ENCODE measurements at places on chromosomes 4 and X.

- peak; percentile 44 for DNase-seq
Measured at GRCh38 chrX:70030301-70030767, 19.4 kb downstream of the AWAT2 start.

- no peak for DNase-seq
Measured at GRCh38 chr4:56668267-56668666, 12.8 kb downstream of the HOPX start.

- no peak for DNase-seq
Measured at GRCh38 chrX:117610806-117611205, 505.8 kb downstream of the KLHL13 start.

GRCh38 chr4:97104666-97105065 lies 1038.6 kb downstream of the STPG2 start:
- no peak for DNase-seq

- DNase-seq: no peak
Measured at GRCh38 chrX:79375340-79375739, 8.2 kb upstream of the ITM2A start.

GRCh38 chr4:167028976-167029375 lies 205.3 kb downstream of the SPOCK3 start:
- no peak for DNase-seq

DNA sequence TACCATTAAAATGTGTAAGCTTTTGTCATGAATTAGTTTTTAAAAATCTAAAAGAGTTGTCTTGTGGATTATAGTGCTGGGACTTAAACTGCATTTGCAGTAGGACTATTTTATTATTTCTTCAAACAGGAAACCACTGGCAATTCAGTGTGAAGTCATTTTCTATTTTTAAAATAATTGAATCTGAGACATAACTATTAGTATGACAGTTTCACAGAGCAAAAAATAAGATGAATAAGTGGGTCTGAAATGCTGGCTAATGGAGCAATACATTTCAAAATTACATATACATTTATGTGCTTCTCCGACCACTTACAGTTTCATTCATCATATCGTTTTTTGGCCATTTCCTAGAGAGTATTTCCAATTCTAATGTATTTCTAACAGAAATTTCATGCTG lies 75.3 kb upstream of the RAPGEF2 start:
- no peak for DNase-seq

GRCh38 chrX:15988661-15989603 lies 134.3 kb upstream of the AP1S2 start:
- no peak for DNase-seq

DNA sequence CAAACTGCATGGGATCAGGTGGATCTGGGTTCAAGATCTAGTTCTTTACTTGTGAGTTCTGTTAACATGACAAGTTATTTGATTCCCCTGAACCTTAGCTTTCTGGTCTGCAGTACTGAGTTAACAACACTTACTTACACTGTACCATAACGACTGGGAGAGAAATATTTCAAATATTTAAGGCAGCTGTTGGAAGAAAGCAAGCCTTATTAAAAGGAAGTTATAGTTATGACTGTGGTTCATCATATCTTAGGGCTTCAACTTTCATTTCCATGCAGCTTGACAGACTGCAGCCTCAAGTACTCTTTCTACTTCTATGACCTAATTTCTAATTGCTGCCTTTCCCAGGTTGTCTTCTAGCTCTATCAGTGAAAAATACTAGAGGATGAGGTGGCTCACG lies 40.0 kb upstream of the PDGFRA start:
- DNase-seq: no peak

GRCh38 chr4:6732441-6733357 lies 16.7 kb downstream of the BLOC1S4 start:
- DNase-seq: no peak

DNA sequence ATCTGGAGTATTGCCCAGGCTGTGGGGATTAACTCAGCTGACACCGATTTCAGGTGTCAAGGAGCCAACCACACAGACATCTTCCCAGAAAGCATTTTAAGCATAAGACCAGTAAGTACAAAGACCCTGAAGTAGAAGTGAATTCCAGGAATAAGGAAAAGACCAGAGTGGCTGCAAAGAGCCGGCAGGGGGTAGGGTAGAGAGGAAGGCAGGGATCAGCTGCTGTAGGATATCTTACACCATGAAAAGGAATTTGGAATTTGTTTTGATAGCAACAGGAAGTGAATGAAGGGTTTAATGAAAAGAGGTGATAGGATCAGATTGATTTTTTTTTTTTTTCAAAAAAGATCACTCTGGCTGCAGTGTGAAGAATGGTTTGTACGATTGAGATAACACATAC lies 113.6 kb upstream of the PPARGC1A start:
- DNase-seq: no peak

DNA sequence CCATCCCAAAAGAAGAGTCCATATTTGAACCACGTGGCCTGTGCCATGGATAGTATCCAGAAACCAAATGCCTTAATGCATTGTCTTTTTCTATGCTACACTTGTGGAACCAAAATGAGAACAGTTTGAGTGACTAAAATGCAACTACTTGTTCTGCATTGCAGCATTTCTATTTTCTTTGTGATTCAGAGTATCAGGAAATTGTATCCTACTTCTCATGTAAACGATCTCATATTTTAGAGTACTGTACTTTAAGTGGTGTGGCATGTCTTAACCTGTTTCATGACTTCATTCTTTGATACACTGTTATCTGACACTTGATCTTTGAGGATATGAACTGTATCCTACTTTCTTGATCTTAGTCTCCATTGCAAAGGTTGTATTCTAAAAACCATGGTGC lies 167.2 kb upstream of the WDR1 start:
- no peak for DNase-seq

Data from neuronal stem cell (in vitro differentiated cells).